Dermis blood vessel endothelial cell (primary cell): ENCODE measurements at places on chromosomes 12 and 14.

DNA sequence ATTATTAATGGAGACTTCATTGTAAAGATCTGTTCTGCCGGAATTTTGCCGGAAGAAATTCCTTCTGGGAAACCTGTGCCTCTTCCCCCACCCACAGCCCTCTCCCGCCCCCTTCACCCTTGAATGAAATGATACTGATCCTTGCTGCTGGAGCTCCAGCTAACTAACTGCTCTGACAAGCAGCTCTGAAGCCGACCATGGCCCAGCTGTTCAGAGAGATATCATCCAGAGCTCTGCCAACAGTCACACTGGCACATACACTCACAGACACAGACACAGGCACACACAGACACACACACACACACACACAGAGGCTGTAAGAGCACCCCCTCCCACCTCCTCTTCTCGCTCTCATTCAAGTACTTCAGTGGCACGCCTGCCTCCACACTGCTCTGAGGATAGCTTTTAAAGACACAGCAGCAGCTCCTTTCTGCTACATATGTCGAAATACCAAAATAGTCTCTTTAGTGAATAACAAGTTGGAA, 88.6 kb downstream of the R3HDM2 start:
- DNase-seq = no peak

DNA sequence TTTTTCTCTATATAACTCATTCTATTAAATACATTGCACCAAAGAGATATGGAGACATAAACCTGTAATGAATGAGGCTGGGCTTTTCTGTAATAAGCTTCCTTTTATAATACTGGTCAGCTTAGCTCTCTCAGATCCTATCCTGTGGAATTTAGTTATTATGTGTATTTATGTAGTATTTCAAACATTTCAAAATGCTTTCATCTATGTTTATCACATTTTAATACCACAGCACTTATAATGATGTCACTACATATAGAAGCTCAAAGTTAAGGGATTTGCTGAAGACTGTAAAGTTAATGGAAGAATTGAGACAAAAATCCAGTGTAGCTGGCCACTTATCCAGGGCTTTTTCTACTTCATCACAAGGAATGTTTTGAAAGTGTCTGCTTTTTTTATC, 11.4 kb downstream of the ANG start:
- no peak for DNase-seq

DNA sequence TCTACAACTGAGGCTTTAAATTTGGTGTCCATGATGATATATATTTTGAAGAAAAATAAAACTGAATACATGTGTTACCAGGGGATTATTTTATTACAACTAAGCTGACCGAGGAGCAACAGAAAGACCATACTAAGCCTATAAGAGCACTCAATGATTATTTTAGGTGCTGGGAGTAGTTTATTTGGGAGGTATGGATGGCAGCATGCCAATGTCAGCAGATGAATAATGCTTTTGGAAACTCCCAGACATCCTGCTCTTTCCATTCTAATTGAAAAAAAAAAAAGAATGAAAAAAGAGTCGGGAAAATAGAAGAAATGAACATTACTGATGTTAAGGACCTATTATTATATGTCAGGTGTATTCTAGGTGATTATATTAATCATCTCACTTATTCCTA, 441.2 kb downstream of the BTG1 start:
- DNase-seq = peak; percentile 32

GRCh38 chr12:99997806-99998205, 13.1 kb upstream of the ANKS1B start:
- DNase-seq = no peak

GRCh38 chr12:106287364-106287763, 15.2 kb upstream of the TCP11L2 start:
- DNase-seq = no peak

GRCh38 chr12:131511803-131512561, 198.9 kb upstream of the SFSWAP start:
- DNase-seq = no peak

- DNase-seq = no peak
Observed at GRCh38 chr14:95146079-95146771, 11.1 kb downstream of the DICER1 start.

- DNase-seq = peak; percentile 92
Observed at GRCh38 chr14:22852940-22853767, 16.8 kb downstream of the MMP14 start.

DNA sequence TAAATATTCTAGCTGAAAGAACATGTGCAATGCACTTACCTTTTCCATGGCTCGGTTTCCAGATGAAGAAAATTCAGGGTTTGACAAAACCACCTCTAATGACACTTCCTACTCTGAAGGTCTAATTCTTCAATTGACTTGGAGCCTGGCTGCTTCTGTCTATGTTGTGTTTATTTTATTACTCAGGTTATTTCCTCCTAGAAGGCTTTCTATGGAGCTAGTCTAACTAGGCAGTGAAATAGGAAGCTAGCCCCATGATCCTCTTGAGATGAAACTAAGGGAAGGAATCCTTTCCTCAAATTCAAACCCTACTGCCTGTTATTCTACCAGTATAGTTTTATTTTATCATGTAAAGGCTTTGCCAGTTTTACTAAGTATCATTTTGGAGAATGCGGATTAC, 20.9 kb upstream of the IFNG-AS1 start:
- no peak for DNase-seq

GRCh38 chr14:95877633-95878032, 1.0 kb downstream of the TUNAR start:
- DNase-seq = no peak

- DNase-seq = no peak
Observed at GRCh38 chr14:26773906-26774593, 176.2 kb upstream of the NOVA1 start.

DNA sequence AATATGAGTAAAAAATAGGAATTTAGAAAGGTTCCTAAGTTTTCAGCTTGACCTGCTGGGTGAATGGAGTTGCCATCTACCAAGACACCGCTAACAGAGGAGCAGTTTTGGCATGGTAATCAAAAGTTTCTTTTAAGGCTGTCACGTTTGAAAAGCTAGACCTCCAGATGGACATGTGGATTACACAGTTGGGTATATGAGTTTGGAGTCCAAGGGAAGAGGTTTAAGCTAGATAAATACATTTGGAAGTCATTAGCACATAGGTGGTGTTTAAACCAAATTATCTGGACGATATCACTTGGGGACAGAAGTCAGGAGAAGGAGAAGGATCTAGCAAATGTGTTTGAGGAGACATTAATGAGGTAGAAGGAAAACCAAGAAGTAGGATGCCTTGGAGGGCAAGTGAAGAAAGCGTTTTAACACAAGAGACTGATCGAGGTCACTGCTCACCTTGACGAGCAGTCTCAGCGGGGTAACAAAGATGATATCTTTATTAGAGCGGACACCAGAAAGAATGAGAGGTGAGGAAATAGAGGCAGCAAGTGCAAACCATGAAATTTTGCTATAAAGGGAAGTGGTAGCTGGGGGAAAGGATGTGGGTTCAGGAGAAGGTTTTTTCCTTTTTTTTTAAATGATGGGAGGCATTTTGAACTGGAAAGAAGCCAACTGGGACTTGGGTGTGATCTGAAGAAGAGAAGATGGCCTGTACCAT, 17.6 kb downstream of the PNP start:
- no peak for DNase-seq

DNA sequence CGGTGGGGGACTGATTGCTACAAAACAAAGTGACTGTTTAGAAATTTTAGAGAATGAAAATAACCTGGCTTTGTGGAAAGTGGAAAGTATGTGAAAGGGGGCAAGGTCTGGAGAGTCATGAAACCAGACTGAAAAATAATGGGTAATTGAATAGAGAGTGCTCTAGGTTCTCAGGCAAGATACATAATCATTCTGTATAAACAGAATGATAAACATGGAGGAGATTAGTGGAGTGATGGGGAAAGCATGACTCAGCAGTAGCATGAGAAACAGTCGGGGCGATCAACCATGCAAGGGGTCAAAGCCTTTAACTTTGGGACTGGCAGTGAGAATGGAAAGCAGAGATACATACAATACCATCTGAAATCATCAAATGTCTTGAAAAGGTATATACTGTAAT, 332.5 kb downstream of the CCER1 start:
- DNase-seq = peak; percentile 1

GRCh38 chr12:2528001-2528400, 266.8 kb upstream of the FKBP4 start:
- DNase-seq = no peak

GRCh38 chr14:52272375-52272774, 4.9 kb downstream of the PTGDR start:
- peak; percentile 30 for DNase-seq

- no peak for DNase-seq
Observed at GRCh38 chr14:23386999-23387398, 10.2 kb downstream of the CMTM5 start.

GRCh38 chr14:102280376-102280962, 24.5 kb downstream of the MOK start:
- DNase-seq = peak; percentile 56

GRCh38 chr12:750366-751191, 1.8 kb upstream of the WNK1 start:
- no peak for DNase-seq

GRCh38 chr14:42112108-42112507, 505.4 kb downstream of the LRFN5 start:
- DNase-seq = no peak

GRCh38 chr12:55683676-55684075, 24.0 kb downstream of the ITGA7 start:
- DNase-seq = no peak

GRCh38 chr12:98446682-98447081, 68.7 kb upstream of the TMPO start:
- no peak for DNase-seq

DNA sequence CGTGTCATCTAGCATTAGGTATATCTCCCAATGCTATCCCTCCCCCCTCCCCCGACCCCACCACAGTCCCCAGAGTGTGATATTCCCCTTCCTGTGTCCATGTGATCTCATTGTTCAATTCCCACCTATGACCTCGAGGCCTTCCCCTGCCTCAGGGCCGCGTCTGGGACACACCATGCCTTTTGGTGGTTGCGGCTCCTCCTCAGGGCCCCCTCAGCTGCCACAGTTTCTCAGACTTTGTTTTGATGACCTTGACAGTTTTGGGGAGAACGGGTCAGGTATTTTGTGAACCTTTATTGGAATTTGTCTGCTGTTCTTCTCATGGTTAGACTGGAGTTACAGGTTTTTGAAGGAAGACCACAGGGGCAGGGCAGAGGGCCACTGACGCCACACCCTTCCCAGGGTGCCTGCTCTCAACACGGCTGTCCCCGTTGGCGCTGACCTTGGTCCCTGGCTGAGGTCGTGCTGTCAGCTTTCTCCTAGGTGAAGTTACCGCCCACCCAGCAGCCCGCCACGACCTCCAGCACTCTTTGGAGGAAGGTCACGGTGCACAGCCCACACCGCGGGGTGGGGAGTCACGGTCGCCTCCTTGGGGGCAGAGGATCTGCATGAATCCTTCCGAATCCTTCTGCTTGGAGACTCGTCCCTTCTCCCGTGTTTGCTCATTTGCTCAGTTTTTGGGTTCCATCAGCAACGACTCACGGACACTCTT, 130.5 kb downstream of the KIF26A start:
- DNase-seq = no peak

- DNase-seq = peak; percentile 95
Observed at GRCh38 chr12:75908961-75909605, 122.5 kb downstream of the PHLDA1 start.

DNA sequence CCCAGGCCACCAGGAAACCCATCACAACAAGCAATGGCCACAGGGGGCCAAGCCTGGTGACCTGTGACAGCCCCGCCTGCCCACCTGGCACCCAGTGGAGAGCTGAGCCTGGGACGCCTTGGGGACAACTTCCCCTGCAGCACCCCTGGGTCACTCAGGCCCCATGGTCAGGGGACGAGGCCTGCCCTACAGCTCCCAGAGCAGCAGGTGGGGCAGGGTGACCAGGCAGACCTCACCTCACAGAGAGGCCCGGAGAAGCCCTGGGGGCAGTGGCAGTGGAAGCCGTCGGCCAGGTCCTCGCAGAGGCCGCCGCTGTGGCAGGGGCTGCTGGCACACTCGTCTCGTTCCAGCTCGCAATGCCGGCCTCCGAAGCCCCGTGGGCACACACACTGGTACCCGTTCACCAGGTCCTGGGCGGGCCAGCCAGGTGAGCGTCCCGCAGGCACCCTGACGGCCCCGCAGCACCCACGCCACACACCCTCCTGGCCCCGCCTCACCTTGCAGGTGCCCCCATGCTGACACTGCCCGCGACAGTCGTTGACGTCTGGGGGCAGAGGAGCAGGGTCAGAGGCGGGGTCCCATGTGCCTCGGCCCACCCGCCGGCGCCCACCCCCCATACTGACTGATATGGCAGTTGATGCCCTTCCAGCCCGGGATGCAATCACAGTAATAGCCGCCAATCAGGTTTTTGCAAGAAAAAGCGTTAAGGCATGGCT, 18.1 kb downstream of the JAG2 start:
- no peak for DNase-seq

DNA sequence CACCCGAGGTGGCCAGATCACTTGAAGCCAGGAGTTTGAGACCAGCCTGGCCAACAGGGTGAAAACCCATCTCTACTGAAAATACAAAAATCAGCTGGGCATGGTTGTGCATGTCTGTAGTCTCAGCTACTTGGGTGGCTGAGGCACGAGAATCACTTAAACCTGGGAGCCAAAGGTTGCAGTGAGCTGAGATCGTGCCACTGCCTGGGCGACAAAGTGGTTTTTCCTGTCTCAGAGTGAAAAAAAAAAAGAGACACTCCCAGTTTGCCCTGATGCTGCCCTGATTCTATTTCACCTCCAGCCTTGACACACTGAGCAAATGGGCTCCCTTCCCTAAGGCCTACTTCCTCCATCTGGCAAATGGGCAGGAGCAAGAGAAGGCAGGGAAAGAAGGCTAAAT, 28.5 kb upstream of the PLEK2 start:
- no peak for DNase-seq

DNA sequence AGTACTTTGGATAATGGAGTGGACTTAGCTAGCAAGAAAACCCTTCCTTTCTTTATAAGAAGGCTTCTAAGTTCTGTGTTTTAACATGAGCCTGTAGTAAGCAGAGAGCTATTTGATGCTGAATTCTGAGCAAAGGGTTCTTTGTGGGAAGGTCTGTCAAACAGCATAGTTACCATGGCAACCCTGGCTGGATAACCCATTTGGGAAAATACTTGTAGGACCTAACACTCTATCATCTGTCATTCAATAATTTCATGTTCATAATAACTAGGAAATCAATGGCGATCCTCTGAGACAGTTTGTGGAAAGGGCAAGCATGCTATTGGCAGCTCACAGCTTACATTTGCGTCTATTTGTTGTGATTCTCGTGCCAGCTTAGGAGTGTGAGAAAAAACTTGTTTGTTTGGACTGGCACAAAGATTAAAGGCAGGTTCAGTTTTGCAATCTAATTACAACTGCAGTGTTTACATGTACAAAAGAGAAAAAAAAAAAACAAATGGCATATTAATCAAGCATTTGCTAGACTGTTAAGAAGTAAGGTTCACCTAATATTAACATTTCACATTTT, 219.2 kb downstream of the PDZRN4 start:
- no peak for DNase-seq

GRCh38 chr12:30661210-30661609, 34.5 kb downstream of the IPO8 start:
- no peak for DNase-seq

DNA sequence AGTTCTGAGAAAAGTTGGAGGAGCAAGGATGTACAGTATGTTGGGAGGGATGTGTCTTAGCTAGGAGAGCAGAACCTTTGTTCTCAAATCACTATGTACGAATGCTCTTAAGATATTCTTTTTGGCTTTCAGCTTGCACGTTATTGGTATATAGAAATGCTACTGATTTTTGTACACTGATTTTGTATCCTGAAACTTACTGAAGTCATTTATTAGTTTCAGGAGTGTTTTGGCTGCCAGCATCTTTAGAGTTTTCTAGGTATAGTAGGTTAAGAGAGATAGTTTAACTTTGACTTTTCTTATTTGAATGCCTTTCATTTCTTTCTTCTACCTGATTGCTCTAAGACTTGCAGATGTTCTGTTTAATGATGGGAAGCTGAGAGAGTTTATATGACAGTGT, 442.8 kb upstream of the FBXO33 start:
- no peak for DNase-seq
